Left ventricle myocardium superior (tissue), 1 donor: ENCODE measurements at places on chromosomes 11 and 22. TPM values are rescaled to one million over a fixed set of nuclear protein-coding genes. Genes with fewer than 3 reads are reported as not detected.

GRCh38 chr11:15697437-15698236 lies 582.9 kb downstream of the INSC start:
- DNase-seq = no peak

- DNase-seq = no peak
Measured at GRCh38 chr11:88552379-88553062, 215.0 kb upstream of the CTSC start.

The VSIG10L2 gene
- total RNA-seq = not detected

- DNase-seq = peak; percentile 57
Measured at GRCh38 chr11:65781152-65781961, 581 bp upstream of the AP5B1 start.

DNA sequence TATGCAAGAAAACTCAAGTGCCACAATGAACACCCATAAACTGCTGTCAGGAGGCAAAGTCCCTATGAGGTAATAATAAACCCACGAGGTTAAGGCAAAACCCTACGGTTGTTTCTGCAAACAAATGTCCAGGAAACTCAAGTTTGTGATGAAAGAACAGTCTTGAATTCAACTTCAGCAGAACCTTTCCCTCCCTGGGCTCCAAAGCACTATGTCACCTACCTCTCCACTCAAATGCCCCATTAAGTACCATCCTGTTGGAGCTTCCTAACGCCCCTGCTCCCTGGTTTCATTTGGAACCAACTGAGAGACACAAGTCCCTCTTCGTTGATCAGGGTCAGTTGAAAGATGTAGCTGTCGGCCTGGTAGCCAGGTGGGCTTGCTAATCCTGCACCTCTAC lies 2.6 kb upstream of the C11orf91 start:
- no peak for DNase-seq

The NFAM1 gene
- 2.0 TPM for total RNA-seq

GRCh38 chr22:21829523-21829922 lies 37.9 kb downstream of the MAPK1 start:
- no peak for DNase-seq

The MUC2 gene
- total RNA-seq = not detected

DNA sequence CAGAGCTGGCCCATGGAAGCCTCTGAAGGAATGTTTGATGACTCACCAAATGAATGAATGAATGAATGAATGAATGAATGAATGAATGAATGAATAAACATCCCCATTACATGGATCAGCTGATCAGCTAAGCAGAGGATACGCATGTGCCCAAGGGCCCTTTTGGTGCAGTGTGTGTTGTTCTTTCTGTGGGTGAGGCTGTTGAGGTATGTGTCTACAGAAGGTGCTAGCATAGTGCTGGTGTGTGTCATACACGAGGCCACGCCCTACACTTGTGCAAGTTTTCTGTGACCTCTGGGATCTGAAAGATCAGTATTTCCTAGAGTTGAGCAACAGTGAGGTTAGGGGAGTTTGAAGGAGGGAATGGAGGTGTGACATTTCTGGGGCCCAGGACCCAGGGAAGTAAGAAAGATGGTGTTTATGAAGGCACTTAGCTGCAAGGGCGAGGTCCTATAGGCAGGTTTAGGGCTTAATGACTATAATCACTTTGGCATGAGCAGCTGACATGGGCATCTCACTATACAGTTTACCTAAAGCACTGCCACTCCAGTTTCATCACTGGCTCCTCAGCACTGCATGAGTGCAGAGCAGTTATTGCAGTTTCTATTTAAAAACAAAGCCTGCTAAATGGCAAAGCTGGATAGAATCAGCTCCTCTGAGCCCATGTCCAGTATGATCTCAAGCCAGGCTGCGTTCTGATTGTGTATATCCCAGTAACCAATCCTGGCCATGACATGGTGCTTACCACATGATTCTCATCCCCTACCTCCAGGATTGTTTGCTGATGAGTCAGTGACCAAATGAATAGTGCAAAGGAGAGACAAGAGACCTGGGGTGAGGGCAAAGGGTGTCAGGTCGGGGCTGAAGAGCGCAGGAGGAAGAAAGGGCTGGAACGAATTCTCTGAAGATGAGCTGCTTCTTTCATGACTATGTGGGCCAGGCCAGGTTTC lies 36.4 kb upstream of the E2F8 start:
- no peak for DNase-seq

GRCh38 chr11:76629853-76630599 lies 40.5 kb downstream of the LRRC32 start:
- DNase-seq = peak; percentile 74

DNA sequence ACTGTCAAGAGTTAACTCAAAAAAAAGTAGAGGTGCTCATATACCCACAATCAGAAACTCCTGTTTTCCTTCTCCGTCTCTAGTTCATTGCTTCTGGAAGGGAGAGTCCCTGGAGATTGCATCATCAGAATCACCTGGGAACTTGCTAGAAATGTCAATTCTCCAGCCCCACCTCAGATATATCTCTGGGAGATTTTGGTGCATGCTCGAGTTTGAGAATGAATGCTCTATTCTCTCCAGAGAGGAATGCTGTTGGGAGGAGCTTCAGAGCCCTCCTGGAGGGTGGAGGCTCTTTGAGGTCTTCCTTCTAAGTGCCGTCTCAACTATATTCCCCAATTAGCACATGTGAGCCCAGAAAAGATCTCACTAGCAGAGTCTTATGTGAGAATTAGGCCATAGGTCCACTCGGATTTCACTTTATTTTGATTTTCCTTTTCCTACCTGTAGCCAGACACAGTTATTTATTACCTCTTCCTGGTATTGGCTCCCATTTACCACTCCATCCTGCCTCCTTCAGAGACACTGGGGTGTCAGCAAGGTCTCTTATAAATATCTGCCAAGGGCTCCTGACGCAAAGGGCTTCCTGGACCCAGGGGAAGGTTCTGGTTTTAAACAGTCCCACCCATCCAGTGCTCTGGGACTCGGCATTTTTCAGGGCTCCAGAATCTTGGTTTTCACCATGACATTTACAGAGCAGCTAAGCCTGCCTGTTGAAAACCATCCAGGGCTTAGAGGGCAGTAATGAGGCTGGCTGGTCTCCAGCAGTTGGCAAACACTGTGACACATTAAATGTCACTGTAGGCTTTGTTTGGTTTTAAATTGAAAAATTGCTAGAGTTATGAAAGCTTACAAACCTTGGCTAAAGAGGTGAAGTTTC lies 136.2 kb downstream of the CD44 start:
- DNase-seq = peak; percentile 57

GRCh38 chr11:114260483-114260882 lies 35.7 kb upstream of the NNMT start:
- DNase-seq = peak; percentile 49

DNA sequence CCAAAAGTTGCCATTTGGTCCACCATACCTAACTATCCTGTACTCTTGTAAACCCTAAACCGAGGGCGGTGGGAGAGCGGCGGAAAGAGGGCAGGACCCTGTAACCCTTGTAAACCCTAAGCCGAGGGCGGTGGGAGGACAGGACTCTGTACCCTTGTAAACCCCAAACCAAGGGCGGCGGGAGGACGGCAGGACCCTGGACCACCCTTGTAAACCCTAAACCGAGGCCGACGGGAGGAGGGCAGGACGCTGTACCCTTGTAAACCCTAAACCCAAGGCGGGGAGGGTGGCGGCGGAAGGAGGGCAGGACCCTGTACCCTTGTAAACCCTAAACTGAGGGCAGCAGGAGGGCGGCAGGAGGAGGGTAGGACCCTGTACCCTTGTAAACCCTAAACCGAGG lies 12.5 kb upstream of the OR52I2 start:
- DNase-seq = no peak

The NAALAD2 gene
- total RNA-seq = 1.8 TPM

GRCh38 chr11:279040-279965 lies 1.1 kb downstream of the NLRP6 start:
- peak; percentile 41 for DNase-seq

DNA sequence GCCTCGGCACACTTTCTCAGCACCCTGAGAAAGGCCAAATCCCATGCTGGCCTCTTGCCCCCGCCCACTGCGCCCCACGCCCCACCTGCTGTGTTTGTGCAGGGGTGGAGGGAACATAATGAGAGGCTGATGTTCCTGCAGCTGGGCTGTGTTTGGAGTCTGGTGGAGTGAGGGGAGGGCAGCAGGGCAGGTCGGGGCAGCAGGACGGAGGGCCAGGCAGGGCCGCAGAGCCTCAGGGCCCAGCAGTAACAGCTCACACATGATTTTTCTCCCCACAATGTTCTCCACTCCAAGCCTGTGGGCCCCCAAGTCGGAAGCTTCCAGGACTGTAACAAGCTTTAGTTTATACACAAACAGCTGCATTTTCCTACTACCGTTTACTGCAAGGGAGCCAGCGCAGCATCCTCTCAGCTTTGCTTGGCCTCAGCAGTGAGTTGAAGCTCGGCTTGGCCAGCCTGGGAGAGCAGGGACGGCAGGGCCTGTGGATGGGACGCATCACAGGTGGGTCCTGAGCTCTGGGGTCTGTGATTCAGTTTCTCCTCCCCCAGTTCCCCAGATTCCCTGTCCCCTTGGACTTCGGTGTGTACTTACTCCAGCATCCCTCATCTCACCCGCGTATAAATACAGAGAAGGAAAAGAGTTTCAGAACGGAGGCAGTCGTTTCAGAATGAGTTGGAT lies 51.0 kb downstream of the RPUSD4 start:
- DNase-seq = no peak

- no peak for DNase-seq
Measured at GRCh38 chr11:7281079-7281478, 29.4 kb downstream of the SYT9 start.

The MRPL40 gene
- total RNA-seq = 52.7 TPM

- no peak for DNase-seq
Measured at GRCh38 chr22:30947816-30948454, 20.6 kb downstream of the MORC2 start.

GRCh38 chr11:120666121-120666639 lies 154.6 kb downstream of the GRIK4 start:
- DNase-seq = no peak

GRCh38 chr11:75422248-75423231 lies 10.5 kb downstream of the KLHL35 start:
- DNase-seq = no peak

GRCh38 chr22:43745411-43745770 lies 66.7 kb downstream of the EFCAB6 start:
- DNase-seq = no peak

DNA sequence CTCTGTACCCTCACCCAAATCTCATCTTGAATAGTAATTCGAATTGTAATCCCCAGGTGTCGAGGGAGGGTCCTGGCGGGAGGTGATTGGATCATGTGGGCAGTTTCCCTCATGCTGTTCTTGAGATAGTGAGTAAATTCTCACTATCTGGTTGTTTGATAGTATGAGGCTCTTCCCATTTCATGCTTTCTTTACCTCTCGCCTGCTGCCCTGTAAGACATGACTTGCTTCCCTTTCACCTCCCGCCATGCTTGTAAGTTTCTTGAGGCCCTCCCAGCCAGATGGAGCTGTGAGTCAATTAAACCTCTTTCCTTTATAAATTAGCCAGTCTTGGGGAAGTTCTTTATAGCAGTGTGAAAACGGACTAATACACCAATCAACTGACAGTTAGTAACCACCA lies 60.1 kb downstream of the FAM76B start:
- no peak for DNase-seq

DNA sequence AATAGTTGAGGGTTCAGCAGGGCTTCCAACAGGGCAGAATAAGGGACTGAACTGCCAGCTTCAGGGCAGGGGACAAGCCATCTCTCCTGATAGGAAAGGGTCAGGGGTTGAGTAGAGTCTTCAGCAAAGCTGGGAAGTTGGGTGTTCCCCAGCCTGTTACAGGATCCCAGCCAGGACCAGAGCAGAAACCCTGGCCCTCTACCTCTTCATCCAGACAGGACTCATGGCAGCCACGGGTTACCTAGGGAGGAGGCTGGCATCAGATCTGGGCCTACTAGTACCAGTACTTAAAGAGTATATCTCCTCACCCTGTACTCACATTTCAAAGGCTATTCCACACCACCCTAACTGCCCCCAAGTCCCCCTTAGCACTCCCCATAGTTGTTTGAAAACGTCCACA lies 2.4 kb upstream of the TAF10 start:
- no peak for DNase-seq

DNA sequence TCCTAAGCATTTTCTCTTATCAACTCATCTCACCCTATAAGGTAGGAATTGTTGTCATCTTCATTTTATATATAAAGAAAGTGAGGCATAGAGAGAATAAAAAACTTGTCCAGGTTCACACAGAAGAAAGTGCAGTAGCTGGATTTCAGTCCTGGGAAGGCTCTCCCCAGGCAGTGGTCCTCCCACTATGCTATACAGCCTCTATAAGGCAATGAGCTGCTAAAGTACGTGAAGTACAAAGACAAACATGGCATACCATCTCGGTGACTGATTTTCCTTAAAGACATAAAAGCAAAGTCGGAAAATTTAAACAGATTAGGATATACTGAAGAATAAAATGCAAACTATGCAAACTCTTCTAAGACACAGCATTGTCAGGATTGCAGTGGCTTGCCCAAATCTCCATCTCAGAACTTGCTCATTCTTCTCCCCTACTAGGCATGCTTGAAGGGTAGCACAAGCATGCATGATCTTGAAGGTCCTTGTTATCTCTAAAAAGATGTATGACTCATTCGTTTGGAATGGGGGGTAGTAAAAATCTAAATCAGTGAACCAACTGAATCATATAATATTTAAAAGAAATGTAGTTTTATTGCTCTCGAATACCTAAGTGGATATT lies 97.8 kb upstream of the CSNK2A3 start:
- DNase-seq = no peak

The C11orf21 gene
- total RNA-seq = 66.5 TPM

- no peak for DNase-seq
Measured at GRCh38 chr11:79262221-79262620, 178.6 kb downstream of the TENM4 start.

DNA sequence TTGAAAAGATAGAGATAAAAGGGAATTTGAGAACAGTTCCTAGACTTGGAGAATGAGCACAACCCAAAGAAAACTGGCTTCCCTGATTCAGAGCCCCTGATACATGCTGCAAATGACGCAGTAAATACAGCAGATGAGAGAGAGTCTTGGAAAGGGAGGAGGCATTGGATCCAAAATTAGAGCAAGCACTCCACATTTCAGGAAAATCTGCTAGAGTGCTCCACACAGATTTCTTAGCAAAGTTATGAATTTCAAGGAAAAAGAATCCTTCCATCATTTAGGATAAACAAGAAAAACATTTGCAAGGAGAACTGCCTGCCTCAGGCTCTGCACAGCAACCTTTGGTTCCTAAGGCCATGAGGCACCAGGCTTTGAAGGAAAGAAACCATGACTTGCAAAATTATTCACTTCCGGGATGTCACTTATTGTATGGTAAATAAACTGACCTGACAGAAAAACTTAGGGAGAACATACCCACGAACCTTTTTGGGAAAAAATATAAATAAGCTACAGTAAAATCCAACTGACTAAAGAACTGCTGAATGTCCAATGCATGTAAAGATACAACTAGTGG lies 89.8 kb upstream of the RTL6 start:
- DNase-seq = no peak
